ENCODE measurements at places on chromosomes 4 and X.

GRCh38 chr4:75741027-75741426 is 16.6 kb downstream of the USO1 start:
- no peak for DNase-seq

GRCh38 chr4:41573502-41574001 is 35.6 kb downstream of the LIMCH1 start:
- DNase-seq: no peak

DNA sequence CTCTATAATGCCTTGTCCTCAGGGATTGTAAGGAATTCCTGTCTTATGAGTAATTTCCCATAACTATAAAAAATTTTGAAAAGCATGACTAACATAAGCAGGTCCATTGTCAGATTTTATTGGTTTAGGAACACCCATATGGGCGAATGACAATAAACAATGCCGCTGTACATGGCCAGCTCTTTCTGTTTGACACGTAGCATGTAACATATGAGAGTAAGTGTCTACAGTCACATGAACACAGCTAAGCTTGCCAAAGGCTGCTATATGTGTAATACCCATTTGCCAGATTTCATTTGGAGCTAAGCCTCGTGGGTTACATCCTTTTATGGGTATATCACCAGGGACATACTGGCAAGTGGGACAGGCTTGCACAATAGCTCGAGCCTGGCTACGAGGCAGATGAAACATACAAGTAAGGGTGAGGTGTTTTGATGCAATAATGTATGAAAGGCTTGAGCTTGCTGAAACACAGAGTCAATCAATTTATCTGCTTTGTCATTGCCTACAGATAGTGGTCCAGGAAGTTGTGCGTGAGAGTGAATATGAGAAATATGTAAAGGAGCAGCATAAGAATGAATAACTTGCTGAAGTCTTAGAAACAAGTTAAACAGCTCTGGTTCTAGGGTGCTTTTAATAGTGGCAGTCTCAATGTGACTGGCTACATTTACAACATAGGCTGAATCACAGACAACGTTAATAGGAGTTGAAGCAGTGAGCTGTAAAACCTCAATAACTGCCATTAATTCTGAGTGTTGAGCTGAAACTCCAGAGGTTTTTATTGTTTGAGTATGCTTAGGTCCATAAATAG is 67.4 kb upstream of the UGT2B10 start:
- DNase-seq: no peak

DNA sequence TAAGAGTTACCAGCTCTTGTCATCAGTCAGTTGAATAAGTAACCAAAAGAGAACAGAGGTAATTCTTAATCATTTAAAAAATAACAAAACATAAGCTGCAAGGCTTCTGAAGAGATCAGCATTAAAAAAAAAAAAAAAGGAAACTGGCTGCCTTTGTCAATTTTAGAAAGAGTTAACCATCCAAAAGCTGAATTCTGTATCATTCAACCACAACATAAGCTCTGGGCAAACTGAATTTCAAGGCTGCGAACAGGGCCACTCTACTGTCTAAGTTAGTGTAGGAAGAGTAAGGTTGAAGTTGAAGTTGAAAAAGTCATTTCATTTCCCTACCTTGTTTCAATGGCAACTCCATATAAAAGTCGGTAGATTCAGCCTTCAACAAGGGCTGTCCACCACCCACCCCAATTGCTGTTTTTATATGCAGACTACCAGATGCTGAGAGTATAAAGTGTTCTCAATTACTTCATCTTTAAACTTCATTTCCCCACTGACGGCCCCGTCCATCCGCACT is 1.1 kb upstream of the LIN54 start:
- DNase-seq: no peak

DNA sequence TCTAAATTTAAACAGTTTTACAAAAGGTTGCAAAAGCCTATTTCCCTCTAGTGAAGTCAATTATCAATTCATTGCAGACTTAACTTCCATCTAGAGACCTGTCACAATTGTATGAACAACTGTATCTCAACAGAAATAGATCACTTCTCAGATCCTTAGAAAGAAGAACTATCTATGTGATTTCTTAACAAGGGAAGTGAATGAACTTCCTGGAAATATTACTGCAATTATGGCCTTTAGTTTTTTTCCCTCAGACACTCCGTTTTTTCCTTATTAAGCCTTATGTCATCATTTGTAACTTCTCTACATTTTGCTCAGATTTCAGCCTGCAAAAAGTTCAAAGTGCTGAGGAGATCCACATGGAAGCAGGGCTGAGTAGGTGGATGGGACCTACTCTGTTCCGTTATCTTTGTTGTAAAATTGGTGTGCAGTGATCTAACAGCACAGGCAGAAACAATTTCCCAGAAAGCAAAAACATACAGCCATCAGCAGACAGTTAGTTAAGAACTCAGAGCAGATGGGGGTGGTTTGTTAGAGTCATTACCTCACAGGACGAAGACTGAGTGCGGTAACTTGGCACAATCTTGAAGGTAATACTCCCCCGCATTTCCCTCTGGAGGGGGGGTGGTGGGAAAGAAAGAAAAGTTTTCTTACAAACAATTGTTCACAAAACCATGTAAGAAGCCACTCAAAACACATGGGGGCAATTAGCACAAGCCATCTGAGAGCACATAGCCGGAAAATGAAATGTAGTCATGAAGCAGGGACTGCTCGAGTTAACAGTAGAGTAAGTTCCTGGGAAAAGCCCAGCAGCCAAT is 112.3 kb downstream of the NYX start:
- DNase-seq: no peak

DNA sequence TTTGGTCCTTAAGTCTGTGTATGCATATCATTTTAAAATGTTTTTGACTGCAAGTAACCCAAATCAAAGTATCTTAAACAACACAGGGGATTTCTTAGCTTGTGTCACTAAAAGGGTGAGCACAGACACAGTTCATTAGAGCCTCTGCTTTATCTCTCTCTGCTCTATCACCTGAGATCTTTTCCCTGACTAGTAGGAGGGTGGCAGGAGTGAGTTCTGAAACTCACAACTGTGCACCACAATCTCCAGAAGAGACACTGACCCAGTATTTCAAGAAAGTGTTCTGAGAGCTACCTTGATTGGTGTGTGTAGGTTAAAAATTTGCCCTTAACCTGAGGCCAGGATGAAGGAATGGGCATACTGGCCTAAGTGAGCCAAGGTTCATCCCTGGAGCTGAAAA is 24.8 kb downstream of the CCSER1 start:
- no peak for DNase-seq

DNA sequence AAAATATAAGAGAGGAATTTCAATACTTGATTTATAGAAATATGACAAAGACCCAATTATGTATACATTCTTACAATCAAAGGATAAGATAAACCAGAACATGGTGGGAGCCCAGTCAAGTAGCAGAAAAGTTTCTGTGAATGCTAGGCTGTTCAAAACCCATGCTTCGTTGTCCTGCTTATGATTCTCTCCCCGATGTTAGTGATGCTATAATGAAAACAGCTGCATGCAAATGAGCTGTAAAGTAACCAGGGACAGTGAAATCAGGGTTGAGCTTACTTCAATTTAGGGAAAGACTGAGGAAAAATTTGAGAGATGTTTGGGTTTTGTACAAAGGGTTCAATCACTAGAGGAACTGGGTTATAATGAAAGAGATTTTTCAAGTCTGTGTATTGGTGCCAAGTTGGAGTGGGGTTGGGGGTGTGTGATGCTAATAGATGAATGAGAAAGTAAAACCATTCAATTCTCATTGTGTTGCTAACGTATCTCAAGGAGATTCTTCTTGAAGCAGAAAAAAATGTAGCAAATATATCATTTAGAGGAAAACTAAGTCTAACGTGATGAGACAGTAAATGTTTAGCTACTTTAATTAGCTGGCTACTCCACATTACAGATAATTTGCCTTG is 59.3 kb upstream of the PPP1R2C start:
- DNase-seq: no peak

All from stimulated activated CD4-positive, alpha-beta T cell treated with anti-CD3 and anti-CD28 coated beads, Interleukin-15, amount 100 ng/mL, for 1 hour (primary cell).